Large intestine (tissue), 12 donors: ENCODE measurements at places on chromosomes 4 and X.
A peak's percentile ranks its signal among the peaks of the same experiment; 100 is the strongest.

- peak; percentile 86 for DNase-seq
Observed at GRCh38 chr4:169009286-169010124, 550 bp downstream of the CBR4 start.

DNA sequence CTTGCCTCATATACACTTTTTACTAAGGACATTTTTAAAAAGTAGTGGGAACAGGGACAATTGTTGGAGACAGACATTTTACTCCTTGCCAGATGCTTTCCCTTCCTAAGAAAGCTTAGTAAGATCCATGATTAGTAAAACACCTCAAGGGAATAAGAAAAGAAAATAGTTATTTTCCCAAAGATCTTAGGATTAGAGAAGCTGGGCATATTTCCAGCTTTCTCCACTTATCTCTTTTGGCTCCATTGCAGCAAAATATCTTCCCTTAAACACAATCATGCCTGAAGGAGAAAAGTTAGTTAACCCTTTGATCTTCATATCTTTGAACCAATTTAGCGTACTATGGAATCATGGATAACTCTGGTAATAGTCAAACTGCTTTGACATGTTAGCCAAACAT lies 257.9 kb downstream of the PCDH18 start:
- no peak for DNase-seq

DNA sequence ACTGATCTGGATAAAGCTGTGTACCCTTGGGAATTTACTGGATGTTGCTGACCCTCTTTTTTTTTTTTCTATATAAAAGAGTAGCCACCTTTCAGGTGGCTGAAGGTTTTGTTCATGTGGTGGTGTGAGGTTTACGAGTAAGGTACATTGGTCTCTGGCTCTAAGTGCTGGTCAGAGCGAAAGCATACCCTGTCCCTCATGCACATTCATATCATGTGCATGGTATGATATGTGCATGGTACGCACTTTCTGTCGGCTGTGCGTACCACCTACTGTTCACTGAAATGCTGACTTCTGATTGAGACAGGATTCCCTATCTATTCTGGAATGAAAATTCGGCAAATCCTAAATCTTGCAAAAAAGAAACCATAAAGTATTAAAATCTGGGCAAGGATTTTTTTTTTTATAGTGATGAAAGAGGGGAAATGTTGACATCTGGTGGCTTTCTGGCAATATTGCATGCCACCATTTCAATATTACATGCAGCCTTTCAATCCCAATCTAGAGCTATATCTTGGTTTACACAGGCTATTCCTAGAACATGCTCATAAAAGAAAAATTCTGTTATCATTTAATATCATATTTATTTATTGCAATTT lies 32.8 kb downstream of the FAM149A start:
- no peak for DNase-seq

DNA sequence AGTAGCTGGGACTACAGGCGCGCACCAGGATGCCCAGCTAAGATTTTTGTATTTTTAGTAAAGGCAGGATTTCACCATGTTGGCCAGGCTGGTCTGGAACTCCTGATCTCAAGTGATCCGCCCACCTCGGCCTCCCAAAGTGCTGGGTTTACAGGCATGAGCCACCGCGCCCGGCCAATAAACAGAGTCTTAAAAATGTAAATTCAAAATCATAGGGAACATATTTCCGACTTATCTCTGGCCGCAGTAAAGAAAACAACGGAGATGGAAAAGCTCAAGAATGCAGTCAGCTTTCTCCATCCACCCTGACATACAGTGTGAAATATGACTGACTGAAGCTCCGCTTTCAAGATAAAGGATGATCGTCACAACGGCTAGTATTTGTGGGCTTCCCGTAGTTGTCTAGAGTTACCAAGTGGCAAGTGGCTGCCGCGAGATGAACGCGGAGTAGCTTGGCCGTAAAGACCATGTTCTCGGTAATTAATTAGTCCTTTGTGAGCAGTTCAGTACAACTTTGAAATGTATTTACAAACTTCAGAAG lies 495.1 kb upstream of the FAT1 start:
- DNase-seq: no peak

DNA sequence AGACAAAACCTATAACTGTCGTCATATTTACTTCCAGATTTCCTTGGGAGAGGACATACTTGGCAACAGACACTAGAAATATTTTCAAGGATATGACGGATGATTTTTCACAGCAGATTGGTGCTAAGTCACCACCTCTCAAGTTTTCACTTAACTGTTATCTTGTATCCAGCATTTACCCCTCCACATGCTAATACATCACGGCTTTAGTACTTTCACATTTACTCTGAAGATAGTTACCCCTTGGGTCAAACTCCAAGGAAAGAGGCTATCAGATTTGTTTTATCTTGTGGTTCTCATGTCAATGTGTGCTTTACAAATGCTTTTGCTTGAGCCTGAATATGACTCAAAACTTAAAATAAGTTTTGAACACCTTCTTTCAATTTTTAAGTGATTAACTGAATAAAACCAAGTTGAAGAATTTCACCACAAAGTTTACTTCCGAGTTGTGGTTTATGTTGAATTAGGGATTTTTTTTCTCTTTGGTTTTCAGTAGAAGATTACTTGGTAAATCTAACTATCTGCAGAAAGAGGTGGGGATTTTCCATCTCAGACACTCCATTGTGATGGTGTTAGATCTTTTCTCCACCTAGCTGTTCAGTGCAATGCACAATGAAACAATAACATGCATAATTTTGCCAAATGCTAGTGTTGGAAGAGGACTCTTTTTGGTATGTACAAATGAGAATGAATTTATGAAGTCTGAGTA lies 75.4 kb upstream of the FAT1 start:
- peak; percentile 87 for DNase-seq

GRCh38 chr4:145484225-145484846 lies 2.7 kb downstream of the SMAD1 start:
- DNase-seq: no peak

DNA sequence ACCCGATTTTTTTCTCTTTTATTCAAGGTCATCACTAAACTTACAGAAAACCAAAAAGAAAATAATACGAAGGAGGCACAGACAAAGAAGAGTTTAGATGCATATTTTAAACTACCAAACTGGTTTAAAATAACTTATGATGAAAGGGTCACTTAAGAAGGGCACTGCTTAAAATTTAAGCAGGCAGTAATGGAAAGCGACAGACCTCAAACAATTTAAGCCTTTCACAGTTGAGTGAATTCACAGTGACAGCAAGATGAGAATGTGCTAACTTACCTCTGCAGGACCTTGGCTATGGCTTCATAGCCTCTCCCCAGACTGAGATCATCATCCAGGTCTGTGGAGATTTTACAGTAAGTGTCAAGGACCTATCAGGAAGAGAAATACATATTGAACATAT lies 112.1 kb downstream of the TTC29 start:
- no peak for DNase-seq

GRCh38 chr4:37934096-37934495 lies 26.1 kb upstream of the PTTG2 start:
- no peak for DNase-seq

- DNase-seq: no peak
Observed at GRCh38 chrX:111167334-111167733, 71.3 kb downstream of the PAK3 start.

GRCh38 chr4:104941661-104942062 lies 205.0 kb upstream of the TET2 start:
- DNase-seq: no peak

DNA sequence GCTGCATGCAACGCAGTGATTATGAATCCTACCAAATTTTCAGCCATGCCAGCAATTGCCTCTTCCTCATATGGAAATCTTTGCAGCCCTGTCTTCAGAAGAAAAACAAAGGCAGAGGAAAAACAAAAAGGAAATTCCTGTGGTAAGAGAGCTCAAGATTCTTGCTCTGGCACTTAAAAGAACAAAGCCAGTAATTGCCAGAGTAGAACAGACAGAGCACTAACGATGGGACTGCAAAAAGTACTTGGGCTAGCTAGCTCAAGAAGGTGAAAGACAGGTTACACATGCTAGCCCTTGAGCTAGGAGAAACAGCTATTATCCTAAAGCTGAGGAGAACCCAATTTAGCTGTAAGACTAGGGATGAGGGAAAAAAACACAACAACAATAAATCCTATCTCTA lies 582.3 kb downstream of the KCNIP4 start:
- DNase-seq: no peak

GRCh38 chr4:145625677-145626622 lies 6.8 kb downstream of the MMAA start:
- peak; percentile 45 for DNase-seq

- DNase-seq: no peak
Observed at GRCh38 chr4:155975511-155975910, 21.8 kb upstream of the CTSO start.
